ENCODE measurements at places on chromosomes 11 and 22.

- DNase-seq: no peak
Observed at GRCh38 chr11:35426351-35426750, 7.0 kb upstream of the SLC1A2 start.

GRCh38 chr11:75013051-75013450 lies 24.3 kb downstream of the NEU3 start:
- DNase-seq: no peak

DNA sequence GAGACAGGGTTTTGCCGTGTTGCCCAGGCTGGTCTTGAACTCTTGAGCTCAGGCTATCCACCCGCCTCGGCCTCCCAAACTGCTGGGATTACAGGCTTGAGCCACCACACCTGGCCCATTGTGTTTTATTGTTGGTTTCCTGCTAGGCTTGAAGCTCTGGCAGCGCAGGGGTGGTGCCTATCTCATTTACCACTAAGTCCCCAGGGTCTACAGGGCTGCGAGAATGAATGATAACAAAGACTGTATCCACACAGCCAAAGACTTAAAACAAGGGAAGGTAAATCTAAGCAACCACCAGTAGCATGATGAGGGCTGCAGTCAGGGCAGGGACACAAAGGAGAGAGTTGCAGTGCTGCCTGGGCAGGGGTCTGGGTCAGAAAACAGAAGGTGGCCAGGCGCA lies 37.3 kb upstream of the XBP1 start:
- no peak for DNase-seq

GRCh38 chr11:120837696-120838095 lies 186.2 kb upstream of the TBCEL start:
- no peak for DNase-seq

DNA sequence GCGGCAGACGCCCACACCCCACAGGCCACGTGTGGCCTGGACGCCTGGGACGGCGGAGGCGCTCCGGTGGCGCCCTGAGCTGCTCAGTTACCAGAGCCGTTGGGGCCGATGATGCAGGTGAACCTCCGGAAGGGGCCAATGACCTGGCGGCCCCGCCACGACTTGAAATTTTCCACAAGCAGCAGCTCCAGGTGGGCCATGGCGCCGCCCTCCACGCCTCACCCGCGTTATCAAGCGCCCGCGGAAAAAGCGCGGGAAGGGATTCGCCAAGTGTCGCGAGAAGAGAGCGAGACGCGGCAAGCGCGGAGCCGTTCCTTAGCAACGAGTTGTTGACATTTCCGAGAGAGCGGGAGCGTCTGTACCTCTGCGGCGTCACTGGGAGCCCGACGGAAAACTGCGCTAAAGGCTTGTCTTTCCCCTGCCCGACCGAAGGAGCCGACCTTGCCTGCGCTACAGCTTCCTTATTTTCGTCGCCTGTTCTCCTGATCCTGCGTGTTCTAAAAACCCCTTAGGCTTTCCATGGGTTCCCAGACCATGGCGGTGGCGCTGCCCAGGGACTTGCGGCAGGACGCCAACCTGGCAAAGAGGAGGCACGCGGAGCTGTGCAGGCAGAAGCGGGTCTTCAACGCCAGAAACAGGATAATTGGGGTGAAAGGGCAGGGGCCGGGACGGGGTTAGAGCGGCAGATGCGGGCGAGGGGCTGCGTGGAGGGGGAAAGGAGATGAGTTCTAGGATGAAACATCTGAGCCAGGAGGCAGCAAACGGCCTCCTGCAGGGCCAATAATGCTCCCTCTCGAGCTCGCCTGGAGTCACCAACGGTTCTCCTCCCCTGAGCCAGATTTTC lies at the start of the genes RIBC2 and SMC1B:
Gene RIBC2, plus strand, starts transcription at position 326 of the 844 bp plus-strand sequence. Its CDS starts 194 bp downstream, at position 520.
Gene SMC1B, minus strand, starts transcription at position 232 of the 844 bp plus-strand sequence. Its CDS starts 32 bp downstream, at position 200.
- DNase-seq: peak; percentile 61

- no peak for DNase-seq
Observed at GRCh38 chr11:124039557-124039956, 1.6 kb downstream of the OR10G7 start.

GRCh38 chr11:67409781-67410368 lies 5.6 kb upstream of the CARNS1 start:
- no peak for DNase-seq

- DNase-seq: no peak
Observed at GRCh38 chr22:26990503-26991189, 333.3 kb downstream of the MIAT start.

DNA sequence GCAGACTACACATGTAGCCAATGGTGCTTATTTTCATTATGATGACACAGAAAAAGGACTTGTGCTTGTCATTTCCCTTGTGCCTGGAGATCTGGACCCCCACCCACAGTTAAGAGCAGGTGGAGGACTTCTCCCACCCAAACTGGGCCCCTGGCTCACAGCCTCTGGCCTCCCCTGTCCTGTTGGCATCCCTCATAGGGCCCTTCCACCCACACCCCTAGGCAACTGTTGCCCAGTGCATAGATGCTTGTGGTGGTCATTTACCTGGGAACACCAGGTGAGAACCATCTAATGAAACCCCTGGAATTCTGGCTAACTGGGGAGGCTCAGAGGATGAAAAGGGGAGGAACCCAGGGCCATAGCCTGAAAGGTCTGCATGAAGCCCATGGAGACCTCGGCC lies 355.9 kb downstream of the BUD13 start:
- DNase-seq: no peak

GRCh38 chr11:120952461-120953434 lies 71.2 kb upstream of the TBCEL start:
- peak; percentile 30 for DNase-seq
